ENCODE measurements at places on chromosomes 6 and 20.

DNA sequence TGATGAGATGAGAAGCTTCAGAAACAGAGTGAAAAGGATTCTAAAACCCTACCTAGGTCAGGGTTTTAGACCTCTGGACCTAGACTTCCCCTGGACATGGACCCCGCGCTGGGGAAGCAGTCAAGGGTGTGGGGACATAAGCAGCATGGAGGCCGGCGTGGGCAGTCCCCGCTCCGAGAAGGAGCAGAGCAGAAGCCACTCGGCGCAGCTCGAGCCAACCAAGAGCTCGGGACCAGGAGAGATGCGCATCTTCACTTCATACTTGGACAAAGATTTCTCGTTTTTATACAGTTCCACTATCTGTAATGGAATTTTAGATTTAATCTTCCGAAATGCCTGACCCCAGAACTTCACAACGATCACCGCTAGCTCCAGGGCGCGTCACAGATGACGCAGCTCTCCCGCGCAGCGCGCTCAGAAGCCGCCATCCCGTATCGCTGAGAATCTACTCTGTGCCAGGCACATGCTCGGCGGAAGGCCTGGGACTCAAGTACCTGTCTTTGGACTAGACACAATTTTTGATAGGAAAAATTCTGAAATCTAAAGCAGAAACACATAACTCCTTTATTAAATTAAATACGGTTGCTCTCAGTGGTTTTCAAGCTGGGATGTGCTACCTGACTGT, 60.3 kb downstream of the WDR27 start:
- DNase-seq: no peak

- DNase-seq: no peak
These were observed 155.3 kb downstream of the PRKN start for GRCh38 chr6:162572240-162572639.

DNA sequence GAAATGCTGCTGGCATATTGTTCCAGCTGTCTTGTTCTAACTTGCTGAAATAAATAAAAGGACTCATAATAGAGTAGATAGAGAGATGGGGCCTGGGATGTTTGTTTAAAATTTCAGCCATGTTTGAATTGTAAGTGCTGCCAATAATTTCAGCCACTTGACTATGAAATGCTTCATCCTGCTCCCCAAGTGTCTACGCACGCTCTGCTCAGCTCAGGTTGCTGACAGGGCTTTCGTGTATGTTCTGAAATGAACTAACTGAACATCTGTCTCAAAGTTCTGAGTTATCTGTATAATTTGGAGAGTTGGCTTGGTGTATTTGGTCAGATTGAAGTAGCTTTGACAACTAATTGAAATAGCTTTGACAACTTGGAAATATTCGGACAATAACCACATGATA, 387.8 kb downstream of the BMP2 start:
- DNase-seq: no peak

GRCh38 chr6:33456156-33456555, 1.8 kb downstream of the ZBTB9 start:
- no peak for DNase-seq

- DNase-seq: no peak
These were observed 59.3 kb downstream of the CDC5L start for GRCh38 chr6:44446626-44447300.

DNA sequence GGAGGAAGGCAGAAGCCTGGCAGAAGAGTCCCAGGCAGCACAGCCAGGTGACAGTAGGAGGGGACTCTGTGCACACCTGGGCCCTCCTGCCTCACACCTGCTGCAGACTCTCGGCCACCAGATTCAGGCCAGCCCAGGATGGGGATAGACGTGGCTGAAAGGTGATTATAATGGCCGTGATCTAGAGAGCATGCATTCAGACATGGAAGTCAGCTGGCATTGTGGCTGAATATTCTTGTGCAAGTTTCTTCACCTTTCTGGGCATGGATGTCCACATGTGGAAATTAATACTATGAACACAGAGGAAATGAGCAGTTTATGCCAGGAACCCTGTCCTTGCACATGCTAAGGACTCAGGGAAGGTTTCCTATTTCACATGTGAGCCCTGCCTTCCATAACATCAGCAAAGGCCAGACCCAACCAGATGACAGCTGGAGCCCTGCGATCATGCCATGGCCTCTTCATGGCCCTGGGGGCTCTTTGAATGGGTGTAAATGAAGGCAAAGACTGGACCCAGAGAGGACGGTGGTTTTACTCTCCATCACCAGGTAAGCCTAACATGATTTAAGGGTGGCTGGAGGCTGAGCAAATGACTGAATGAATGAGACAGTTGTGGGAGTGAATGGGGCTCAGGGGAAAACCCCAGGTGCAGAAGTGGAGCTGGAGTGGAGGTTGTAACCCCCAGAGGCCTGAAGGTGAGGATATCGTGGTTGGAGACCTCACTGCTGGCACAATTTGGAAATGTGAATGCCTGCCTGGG, 2.7 kb upstream of the RAET1L start:
- DNase-seq: no peak

DNA sequence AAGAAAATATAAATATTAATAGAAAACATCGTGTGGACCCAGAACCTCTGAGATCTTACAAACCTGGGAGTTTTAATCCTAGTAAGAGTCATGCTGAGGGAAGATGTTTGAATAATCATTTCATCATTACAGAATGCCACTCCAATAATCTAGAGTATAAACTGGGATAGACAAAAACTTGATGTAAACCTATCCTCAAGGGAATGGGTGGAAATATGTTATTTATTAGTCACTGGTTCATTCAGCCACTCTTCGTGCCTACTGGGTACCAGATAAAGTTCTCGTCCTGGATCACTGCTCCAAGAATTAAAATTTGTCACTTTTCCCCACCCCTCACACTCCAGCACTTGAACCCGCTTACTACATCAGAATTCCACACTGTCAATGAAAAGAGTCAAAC, 7.7 kb downstream of the HLA-B start:
- no peak for DNase-seq

GRCh38 chr6:53327017-53327395, 21.7 kb downstream of the ELOVL5 start:
- DNase-seq: no peak

GRCh38 chr6:142412241-142412640, 110.4 kb downstream of the ADGRG6 start:
- no peak for DNase-seq

DNA sequence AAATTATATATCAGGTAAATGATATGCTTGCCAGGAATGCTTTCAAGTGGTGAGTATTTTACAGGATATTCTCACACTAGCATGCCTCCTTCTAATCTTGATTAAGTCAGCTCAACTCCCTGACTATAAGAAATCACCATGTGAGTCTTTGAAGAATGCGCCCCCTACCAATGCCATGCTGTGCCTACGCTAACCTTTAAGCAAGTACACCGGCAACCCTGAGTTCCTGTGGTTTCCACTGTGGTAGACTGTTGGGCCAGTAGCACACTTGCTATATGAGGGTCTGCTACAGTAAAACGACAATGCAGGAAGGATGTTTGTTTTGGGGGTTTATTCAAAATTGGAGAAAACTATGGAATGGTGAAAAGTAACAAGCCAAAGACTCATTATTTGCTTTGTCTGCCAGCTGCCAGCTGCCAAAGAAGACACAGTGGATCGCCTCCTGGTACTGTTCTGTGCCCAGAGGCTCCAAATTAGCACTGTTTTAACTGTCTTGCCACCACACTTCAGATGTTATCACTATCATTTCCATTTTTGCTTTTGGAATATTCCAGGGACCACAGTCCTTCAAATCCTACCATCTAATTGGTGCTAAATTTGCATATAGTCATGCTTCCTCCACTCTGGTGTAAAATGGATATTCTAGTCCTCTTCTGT, 333.5 kb downstream of the RNGTT start:
- DNase-seq: no peak

All from T-helper 22 cell (primary cell).